ENCODE measurements at places on chromosomes 5 and 9.

- no peak for DNase-seq
Observed at GRCh38 chr9:93823245-93824072, 131.7 kb downstream of the BARX1 start.

DNA sequence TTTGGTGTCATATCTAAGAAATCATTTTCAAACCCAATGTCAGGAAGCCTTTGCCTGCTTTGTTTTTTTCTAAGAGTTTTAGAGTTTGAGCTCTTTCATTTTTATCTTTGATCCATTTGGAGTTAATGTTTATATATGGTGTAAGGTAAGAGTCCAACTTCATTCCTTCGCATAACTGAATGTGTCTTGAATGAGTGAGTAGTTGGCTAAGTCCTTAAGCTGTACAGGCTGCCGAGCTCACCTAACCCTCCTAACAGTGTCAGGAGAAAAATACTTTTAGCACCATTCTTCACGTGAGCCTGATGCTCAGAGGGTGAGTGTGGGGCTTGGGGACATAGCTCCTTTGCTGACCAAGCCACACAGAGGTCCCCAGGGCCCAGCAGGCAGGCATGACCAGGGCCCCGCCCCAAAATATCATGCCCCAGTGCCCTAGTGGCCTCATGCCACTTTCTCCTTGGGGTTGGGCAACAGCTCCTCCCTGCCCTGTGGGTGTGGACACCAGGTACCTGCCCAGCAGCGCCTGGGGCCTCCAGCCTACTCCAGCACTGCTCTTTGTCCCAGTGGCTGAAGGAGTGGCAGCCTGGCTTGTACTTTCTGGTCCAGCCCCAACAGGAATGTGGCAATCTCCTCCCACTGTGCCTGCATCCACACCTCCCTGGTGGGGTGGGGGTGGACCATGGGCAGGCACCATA, 17.2 kb downstream of the PPARGC1B start:
- DNase-seq: no peak

DNA sequence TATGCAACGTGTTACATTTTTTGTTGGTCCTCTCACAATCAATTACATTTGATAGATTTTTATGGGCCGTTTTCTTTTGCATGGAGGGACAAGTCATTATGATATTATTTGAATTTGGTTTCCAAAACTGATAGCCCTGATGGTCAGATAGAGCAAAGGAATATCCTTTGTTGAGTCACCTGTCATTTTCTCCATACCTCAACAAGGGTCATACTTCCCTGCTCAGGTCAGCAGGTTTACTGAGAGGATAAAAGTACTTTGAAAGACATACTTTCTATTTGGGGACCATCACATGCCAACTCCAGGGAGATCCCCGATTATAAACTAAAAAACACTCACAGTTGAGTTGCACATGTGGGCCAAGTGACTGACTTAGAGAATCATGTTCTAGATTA, 132.9 kb downstream of the SUSD1 start:
- DNase-seq: no peak

DNA sequence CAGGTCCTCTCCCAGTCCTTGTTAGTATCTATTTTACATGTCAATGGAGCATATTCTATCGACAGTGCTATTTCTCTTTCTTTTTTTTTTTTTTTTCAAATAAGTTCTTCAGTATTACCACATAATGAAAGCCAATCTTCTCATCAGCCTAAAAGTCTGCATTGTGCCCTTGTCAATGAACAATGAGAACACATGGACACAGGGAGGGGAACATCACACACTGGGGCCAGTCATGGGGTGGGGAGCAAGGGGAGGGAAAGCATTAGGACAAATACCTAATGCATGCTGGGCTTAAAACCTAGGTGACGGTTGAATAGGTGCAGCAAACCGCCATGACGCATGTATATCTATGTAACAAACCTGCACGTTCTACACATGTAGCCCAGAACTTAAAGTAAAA, 47.7 kb upstream of the TEX48 start:
- DNase-seq: no peak

DNA sequence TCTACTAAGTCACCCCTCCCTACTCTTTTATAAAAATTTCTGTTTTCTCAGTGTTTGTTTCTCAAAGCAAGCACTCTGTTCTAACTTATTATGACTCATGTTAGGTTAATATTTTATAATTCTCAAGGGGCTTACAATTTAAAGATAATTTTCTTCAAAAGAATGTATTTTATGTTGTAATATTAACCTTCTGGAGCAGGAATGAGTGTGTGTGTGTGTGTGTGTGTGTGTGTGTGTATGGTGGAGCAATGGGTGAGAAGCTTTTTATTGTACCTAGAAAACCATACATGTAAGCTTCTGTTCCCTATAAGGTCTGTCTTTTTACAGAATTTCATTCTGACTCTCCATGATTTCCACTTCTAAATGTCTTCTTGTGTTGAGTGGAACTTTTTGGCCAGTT, 63.0 kb downstream of the PBX3 start:
- no peak for DNase-seq

GRCh38 chr9:88388886-88389605, 802 bp downstream of the SPIN1 start:
- peak; percentile 6 for DNase-seq
